EL (cell line): ENCODE measurements at places on chromosomes 2 and 18.

DNA sequence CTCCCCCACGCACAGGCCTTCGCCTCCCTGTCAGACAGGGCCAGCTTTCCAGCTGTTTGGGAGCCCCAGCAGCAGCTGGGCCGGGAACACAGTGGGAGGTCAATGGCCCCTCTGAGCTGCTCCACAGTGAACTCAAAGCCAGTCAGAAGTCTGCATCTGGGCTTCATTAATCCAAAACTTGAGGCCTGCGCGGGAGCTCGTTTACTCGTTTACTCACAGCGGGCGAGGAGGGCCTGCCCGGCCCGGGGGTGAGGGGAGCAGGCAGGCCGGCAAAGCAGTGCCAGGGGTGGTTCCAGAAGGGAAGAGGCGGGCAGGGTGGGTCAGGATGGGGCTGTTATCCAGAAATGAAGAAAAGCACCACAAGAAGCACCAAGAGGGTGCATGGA, 36.8 kb upstream of the SEMA4C start:
- no peak for DNase-seq

GRCh38 chr18:9619545-9619944, 5.2 kb upstream of the PPP4R1 start:
- peak; percentile 75 for DNase-seq

GRCh38 chr18:49944663-49945062, 131.3 kb upstream of the ACAA2 start:
- DNase-seq = peak; percentile 10

- DNase-seq = no peak
Measured at GRCh38 chr2:26459991-26460612, 17.8 kb downstream of the OTOF start.

DNA sequence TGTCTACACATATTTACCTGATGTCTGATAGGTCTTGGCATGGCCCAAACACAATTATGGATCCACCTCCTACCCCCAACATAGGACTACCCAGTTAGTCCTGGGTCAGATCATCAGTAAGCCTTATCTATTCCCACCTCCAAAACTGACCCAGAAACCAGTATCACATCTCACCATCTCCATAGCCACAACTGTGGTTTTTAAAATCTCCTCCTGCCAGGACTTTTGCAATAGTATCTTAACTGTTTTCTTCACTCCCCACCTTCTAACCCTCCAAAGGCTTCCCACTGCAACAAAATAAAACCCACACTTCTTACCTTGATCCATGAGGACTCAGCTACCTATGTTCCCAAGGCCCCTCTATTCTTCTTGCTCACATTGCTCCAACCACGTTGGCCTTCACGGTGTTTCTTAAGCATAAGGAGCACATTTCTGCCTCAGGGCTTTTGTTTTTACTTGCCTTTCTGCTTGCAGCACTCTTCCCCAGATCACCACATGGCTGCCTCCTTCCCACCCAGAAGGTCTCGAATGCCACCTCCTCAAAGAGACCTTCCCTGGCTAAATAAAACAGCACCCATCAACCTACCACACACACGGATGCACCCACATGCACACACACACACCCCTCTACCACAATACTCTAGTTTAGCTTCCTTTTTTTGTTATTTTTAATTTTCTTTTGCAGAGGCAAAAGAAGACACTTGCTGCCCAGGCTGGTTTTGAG, 125.9 kb upstream of the SLC1A4 start:
- DNase-seq = no peak

DNA sequence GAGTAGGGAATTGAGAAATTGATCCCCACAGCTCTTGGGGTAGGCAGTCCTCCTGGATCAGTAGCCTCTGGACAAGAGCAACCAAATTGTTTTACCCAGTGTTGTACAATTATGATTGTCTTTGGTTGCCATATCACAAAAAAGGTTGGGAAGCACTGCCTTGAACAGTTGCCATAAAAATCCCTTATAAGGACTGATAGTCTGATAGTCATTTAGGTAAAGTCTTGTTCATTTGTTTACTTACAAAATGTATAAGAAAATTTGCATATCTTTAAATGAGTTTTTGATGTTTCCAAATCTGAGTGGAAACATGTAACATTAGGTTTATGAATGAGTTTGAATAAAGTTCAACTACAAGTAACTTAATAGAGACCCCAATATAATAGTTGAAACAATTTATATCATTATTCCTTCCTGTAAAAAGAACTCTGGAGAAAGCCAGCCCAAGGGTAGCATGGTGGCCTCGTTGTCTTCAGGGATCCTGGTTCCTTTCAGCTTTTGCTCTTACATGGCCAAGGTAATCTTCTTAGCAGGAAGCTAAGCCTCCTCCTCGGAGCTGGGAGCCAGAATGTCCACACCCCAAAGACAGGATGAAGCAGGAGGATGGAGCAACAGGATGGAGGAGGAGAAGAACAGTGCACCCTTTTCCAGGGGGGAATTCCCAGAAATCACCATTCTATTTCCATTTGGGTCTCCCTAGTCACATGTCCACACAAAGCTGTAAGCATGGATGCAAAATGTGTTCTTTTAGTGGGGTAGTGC, 35.7 kb upstream of the NEMP2 start:
- DNase-seq = no peak

DNA sequence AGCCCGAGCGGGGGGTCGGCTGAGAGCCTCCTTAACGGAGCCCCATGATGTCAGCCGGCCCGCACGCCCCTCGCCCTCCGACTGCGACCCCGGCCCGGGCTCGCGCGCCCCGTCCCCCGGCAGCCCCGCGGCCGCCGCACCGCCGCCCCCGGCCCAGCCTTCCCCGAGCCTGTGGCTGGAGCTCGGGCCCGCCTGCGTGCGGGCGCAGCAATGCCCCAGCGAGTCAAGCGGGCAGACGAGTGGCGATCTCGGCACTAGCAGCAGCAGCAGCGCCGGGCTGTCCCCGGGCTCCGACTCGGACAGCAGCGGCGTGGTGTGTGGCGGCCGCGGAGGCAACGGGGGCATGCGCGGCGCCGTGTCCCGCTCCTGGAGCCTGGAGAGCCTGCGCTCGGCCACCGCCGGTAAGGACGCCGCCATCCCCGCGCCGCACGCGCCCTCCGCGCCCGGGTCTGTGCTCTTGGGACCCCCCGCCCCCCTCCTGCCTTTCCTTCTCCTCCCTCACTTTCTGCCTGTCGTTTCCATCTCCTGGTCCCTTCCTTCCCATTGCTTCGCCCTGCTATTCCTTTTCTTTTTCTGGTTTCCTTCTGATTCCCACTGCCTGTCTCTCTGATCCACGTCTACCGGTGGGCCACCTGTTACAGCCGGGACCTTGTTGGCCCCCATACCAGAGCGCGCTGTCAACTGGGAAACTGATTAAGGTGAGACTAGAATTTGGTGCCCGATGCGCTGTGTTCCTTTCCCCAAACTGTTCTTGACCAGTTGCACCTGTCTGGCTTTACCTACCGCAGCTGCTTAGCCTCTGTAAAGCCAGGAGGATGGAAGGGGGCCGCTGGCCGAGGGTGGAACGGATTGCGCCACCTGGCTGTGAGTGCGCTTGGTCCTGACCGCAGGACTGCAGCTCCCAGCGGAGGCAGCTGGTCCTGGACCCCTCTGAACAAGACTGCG, 127.4 kb downstream of the ARHGEF4 start:
- DNase-seq = peak; percentile 7

DNA sequence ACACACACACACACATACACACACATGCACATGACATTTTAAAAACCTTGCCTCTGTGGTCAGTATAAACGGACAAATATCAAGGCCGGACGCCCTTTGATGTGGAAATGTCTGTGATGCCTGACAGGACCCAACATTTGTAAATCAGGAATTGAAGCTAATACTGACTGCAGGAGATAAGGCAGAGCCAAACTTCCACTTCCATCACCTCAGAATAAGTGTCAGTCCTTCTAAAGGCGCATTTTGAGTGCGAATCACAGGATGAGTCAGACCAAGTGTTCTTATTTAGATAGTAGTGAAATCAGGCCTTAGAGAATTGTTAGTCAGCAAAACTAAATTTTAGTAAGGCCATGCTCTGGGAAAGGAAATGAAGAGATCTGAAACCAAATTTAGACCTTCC, 211.7 kb upstream of the LRATD1 start:
- DNase-seq = peak; percentile 56

GRCh38 chr2:90645-91312, 44.5 kb upstream of the FAM110C start:
- DNase-seq = no peak

DNA sequence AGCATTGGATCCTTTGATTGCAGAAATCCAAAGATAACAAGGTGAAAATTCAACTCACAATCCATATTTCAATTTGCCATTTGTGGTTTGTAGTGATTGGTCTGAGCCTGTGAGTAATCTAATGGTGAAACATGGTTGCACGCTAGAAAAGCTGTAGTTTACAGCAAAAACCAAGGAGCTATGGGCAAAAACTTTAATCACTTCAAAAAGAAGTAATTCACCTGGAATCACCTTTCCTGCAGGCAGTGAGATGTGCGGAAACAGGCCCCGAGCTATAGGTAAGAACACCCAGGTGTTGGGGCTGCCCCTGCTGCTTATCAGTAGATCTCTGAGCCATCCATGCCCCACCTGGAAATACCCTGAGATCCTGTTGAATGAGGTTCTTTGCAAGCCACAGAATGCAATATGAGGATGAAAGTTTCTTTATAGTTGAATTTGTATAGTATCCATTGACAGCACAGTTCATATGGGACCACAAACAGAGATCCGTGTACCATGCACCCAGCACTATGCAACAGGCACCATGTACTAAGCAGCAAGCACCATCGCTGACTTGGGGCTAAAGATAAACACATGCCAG, 208.2 kb downstream of the SPP2 start:
- no peak for DNase-seq

DNA sequence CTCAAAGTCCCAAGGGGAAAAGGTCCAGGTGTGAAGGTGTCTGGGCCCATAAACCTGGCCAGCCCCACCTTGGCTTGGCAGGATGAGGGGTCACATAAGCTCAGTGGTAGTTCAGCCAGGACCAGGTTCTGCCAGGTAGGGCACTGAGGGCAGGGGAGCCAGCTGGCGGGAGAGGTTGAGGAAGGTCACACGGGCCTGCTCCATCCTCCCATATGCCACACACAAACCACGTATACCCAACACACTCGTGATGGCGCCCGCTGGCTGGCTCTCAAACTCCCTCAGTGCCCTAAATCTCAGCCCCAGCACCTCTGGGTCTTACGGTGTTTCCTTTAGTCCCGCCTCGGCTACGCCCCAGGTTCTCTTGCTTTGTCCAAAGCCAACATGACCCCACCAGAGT, 160.5 kb downstream of the ZFP36L2 start:
- no peak for DNase-seq

GRCh38 chr2:203763938-203764664, 57.7 kb downstream of the CD28 start:
- no peak for DNase-seq
